Effector CD4-positive, alpha-beta T cell (primary cell): ENCODE measurements at places on chromosomes 6 and 20.

DNA sequence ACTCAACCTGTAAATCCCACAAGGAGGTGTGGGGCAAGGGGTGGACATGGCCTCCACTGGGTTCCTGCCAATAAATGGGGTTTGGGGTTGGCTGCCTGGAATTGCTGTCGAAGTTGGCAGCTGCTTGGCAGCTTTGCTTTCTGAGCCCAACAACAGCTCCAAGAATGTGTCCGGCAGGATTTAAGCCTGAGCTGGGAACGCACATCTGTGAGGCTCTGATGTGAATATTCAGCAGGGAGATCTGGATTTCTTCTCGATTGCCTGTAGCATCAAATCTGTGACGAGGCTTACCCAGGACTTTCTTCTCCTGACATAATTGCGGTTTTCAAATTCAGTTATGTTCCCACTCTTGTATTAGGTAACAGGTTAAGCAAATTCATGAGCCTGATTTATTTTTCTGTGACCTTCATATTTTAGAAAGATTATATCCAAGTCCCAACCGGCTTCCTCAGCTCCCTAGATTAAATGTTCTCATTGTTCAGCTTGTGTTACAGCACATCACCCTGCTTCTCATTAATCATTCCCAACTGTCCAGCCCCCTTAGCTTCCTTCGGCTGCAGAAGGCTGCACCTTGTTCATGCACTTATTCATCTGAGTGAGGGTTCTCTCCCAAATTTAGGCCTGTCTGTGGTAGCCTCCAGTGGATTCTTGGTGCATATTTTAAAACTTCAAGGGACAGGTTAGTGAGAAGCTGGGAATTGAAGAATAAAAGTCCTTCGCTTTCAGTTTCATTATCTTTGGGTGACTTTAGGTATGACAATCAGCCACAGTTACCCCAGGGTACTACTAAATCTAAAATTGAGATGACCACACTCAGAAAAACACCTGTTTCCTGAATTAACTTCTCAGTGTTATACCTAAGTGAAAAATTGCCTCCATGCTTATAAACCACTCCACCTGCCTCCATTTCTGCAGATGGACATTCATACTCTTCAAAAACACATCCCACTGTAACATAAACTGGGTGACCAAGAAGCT lies 310.0 kb downstream of the ESR1 start:
- DNase-seq: no peak

DNA sequence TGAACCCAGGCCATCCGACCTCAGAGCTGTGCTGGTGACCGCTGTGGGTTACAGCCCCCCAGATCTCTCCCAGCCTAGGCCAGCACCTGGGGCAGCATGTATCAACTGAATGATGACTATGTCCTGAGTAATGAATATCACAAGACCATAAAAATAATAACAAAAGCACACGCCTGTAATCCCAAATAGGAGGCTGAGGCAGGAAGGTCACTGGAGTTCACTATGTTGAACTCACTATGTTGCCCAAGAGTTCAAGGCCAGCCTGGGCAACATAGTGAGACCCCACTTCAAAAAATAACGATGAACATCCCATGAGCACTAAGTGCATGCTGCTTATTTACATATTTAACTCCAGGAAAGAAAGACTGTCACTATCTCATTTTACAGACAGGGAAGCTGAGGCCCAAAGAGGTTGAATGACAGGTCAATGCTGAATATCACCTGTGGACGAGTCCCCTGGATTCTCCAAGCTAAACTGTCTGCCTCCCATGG lies 92.3 kb downstream of the NFATC2 start:
- DNase-seq: no peak

GRCh38 chr6:166708460-166708859 lies 81.4 kb upstream of the RPS6KA2 start:
- no peak for DNase-seq

- no peak for DNase-seq
Measured at GRCh38 chr6:37285861-37286311, 27.9 kb upstream of the TMEM217 start.

GRCh38 chr20:3227506-3227905 lies 11.5 kb downstream of the SLC4A11 start:
- DNase-seq: no peak

DNA sequence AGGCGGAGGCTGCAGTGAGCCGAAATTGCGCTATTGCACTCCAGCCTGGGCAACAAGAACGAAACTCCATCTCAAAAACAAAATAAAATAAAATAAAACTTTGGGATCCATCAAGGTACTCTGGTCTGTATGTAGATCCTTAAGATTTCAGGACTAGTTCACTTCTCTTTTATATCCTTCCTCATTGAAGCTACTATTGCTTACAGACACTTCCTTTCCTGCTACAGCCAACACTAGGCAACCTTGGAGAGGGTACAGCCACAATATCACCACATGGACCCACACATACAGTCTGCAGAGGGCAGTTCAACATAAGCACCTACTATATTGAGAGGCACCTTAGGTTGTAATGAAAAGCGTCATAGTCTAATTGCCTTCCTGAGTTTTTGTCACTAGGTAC lies 113.3 kb downstream of the ATXN1 start:
- no peak for DNase-seq

DNA sequence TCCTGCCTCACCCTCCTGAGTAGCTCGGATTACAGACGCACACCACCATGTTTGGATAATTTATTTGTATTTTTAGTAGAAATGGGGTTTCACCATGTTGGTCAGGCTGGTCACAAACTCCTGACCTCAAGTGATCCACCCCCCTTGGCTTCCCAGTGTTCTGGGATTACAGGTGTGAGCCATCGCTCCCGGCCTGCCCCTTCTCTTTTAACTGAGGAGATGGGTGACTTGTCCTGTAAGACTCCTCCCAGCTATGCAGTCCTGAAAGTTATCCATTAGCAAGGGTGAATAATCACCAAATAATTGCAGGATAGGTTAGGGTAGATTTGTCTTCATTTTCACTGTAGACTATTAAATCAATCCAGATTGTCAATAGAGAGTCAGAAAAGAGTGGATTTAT lies 40.5 kb upstream of the JARID2 start:
- DNase-seq: no peak
